ENCODE measurements at places on chromosomes 1 and 21. TPM values are rescaled to one million over a fixed set of nuclear protein-coding genes. Genes with fewer than 3 reads are reported as not detected.

The ACBD3 gene
- total RNA-seq, result 44.4 TPM

DNA sequence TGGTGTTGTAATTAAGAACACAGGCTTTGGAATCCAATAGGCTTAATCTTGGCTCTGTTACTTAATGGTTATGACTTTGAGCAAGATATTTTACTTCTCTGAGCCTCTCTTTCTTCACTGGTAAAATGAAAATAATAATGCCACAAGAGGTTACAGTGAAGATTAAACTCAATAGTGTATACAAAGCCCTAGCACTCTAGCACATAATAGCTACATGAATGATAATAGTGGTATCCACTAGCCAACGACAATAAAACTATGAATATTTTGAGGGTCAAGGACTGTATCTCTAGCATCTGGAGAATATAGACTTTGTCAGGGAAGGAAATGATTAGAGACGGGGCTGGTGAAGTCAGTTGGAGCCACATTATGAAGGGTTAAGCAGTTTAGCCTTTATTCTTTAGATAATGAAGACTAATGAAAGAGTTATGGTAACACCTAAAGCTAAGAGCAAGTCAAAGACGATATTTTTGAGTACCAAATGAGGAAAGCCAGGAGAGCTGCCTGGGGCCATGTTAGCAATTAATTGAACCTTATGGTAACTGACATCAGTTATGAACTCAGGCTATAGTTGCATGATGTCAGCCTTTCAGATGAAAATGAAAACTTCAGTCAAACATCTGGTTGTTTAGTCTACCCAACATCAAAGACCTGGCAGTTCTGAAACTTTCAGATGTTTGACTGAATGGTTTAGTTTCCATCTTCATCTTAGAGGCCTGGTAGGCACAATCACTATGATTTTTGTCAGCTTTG, 32.8 kb upstream of the RNF11 start:
- no peak for DNase-seq

The NTMT2 gene
- not detected for total RNA-seq

DNA sequence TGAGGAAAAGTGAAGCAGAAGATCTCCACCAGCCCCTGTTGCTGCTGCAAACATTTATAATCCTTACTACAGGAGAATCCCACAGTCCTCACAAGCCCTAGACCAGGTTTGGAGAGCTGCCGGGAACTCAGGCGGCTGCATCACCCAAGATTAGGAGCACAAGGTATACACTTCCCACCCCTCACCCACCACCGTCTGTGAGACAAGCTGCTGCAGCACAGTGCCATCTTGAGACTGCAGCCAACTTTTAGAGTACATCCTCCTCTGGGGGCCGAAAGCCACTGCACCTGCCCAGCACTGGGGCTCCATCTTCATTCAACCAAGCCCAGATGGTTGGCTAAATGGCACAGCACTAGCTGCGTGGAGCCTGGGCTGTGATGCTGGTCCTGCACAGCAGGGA, 13.8 kb downstream of the OLFML3 start:
- no peak for DNase-seq

GRCh38 chr1:161031874-161032273, 6.9 kb downstream of the TSTD1 start:
- DNase-seq, result no peak

The CD2 gene
- not detected for total RNA-seq

DNA sequence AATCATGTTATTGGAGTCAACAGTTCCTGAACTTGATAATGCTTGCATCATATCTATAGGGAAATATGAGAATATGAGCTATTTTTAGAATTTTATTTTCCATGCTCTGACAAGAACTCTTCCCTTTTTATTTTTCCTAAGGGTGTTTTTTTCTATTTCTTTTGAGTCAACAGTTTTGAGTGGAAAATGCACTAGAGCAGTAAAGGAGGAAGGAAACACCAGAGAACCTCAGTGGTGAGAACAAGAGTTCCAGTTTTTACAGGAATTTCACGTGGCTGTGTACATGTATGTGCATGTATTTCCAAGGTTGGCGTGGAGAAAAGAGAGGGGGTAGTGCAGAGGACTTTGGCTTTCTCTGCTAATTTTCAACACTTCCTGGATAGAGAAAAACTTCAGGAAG, 63.6 kb upstream of the TNFSF18 start:
- DNase-seq, result no peak

DNA sequence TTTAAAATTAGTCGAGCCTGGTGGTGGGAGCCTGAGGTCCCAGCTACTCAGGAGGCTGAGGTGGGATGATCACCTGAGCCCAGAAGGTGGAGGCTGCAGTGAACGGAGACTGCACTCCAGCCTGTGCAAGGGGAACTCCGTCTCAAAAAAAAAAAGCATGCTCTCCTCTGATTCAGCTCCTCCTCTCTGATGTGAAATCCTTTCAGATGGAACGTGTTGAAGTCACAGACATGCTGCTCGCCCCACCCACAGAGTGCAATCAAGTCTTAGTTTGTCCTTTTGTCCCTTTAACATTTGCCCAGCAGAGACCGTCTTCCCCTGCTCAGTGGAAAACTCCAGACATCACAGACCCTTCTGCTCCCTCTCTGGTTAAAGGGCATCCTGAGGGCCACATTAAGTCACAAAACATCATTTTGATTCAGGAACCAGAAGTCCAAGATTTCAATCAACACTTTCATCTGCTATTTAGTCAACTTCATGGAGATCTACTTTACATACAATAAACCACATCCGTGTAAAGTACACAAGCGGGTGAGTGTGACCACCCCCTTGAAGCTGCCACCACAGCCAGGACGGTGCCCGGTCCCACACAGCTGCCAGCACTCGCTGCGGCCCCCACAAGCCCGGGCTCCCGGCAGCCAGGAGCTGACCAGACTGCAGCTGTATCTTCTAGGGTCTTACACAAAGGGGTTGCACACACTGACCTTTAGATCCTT, 18.9 kb upstream of the RNF223 start:
- peak; percentile 26 for DNase-seq

DNA sequence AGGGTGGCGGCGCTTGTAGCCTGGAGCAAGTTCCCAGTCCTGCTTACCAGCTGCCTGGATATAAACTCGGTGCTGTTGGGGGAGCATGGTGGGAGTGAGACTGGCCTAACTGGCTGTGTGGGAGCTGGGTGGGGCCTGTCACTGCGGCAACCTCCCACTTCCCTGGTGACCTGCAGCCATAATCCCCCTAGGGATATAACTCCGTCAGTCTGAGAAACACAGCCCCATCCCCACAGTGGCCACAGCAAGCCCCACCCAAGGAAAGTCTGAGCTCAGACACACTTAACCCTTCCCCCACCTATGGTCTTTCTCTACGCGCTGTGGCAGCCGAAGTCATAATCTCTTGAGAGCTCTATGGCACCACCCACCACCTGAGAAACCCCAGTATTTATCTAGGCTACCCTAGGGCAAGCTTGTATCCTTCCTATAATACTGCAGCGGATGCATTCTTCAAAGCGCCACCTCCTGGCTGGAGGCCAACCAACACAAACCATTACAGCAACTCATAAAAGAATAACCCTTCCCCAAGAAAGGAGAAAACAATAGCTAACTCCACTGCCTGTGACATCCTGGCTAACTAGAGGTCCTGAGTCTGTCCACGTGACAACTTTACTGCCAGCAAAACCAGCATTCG, 57.4 kb downstream of the ZNF648 start:
- no peak for DNase-seq

GRCh38 chr1:208600456-208601190, 356.4 kb upstream of the PLXNA2 start:
- no peak for DNase-seq

The USP48 gene
- total RNA-seq, result 34.3 TPM

DNA sequence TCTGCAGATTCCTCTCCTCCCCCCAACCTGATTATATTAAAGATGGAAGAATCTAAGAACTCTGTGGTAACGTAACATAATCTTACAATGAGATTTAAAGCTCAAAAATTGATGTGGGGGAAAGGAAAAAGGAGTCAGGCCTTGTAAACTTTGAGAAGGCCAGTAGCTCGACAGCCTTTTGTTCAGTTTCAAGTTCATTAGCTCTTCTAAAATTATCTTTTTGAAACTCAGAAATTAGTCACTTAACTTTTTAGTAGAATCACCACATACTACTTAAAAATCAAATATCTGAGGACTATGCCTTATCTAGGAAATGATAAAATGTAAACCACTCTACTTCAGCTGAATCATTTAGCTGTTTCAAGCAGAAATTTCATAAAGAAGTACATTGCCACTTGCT, 996.2 kb downstream of the AMY1C start:
- DNase-seq, result no peak

The FMO2 gene
- total RNA-seq, result not detected

The S100A5 gene
- total RNA-seq, result not detected

GRCh38 chr1:61081686-61082310, 563 bp upstream of the NFIA start:
- DNase-seq, result no peak

DNA sequence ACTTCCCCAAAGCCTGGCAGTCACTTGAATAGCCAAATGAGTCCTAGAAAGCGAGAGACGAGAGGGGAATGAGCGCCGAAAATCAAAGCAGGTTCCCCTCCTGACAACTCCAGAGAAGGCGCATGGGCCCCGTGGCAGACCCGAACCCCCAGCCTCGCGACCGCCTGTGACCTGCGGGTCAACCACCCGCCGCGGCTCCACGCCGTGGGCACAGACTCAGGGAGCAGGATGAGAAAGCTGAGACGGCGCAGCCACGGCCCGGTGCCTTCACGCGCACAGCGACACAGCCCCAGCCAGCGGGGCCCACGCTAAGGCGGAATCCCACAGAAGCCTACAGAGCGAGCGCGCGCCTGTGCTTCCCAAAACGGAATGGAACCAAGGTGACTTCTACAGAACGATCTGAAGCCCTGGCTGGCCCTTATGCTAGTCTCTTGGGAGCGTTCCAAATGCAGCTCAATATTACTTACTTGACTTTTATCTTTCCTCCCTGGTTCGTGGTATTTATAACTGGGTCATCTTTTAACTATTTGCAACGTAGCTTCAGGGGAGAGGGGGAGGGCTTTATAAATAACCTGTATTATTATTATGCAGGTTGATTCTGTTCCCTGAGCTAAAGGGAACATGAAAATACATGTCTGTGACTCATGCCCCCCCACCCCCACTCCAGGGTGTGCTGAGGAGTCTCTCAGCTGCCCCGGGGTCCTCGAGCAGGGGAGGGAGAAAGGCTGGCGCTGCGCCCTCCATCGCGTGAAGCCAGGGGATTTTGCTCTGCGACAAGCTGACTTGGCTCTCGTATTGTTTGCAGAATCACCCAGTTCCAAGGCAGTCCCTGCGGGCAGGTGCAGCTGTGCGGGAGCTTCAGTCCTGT, 1.7 kb downstream of the TSPEAR start:
- DNase-seq, result no peak

The RIIAD1 gene
- not detected for total RNA-seq

- DNase-seq, result no peak
Observed at GRCh38 chr1:80542231-80542630, 1258.5 kb upstream of the ADGRL2 start.

The PTPRF gene
- total RNA-seq, result 11.0 TPM

DNA sequence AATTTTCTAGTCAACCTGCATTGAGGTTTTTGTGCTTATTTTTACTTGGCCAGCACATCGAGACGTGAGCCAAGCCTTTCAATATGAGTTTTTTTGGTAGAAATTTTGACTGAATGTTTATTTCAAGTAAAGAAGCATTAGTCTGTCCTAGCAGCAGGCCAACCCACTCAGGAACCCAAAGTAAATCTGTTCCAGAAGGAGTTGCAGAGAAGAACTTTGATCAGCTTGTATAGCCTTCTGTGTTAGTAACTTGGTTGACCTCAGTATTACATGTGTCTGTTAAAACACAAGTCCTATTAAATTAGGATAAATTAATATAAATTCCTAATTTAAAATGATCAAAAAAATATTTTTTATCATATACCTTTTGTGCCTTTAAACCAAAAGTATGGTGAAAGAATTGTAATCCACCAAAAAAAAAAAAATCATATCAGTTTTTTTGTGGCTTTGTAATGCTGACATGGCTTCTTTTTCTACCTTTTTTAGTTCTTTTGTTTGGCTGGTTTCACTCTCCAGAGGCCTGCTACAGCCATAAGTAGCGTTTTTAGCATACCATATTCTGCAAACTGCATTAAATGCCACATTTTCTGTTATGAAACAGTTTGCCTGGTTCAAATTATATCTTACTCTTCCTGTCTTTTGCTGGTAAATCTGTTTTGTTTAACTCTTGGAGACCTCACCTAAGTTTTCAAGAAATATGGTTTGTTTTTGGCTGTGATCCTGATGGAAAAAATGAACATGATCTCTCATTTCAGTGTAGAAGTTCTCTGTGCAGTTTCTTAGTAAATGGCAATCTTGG, 39.5 kb downstream of the ATF6 start:
- DNase-seq, result no peak

DNA sequence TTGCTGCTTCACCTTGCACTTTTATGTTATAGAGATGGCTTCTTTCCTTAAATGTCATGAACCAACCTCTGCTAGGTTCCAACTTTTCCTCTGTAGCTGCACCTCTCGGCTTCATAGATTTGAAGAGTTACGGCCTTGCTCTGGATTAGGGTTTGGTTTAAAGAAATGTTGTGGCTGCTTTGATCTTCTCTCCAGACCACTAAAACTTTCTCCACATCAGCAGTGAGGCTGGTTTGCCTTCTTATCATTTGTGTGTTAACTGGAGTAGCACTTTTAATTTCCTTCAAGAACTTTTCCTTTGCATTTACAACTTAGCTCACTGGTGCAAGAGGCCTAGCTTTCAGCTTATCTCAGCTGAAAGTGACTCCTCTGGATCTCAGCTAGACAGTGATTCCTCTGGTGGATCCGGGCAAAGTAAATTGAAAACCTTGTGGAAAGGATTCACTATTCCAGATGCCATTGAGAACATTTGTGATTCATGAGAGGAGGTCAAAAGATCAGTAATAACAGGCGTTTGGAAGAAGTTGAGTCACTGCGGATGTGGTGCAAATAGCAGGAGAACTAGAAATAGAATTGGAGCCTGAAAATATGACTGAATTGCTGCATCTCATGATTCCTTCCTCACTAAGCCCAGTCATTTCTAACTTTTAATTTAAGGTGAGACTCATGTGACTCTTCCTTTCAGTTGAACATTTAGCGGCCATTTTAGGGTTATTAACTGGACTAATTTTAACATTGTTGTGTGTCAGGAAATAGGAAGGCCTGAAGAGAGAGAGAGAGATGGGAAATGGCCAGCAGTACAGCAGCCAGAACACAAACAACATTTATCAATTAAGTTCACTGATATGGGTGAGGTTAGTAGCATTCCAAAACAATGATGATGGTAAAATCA, 16.2 kb upstream of the RGS1 start:
- peak; percentile 52 for DNase-seq

DNA sequence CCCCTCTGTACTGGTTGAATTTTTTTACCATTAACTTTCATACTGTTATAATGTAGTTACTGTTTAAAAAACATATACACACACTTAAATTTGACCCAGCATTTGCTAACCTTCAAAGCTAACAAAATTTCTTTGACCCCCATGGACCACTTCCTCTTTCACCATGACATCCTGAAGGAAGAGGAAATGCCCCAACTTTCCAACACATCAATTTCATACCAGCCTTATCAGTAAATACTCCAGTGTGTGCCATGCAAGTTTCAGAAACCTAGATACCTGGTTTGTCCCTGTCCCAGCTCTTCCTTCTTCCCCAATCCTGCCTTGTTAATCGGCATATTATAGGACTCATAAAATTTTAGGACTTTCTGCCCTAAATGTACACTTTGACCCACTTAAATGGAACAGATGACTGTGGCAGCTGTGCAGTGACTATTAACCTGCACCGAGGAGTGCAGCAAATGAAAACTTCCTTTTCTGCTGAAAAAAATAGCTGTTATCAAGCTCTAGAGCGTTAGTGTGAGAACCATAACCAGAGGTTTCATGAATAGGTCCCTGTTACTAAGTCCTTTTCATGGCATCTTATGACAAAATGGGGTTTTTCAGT, 54.1 kb downstream of the DTL start:
- no peak for DNase-seq
